ENCODE measurements at places on chromosomes 1 and 21. TPM values are rescaled to one million over a fixed set of nuclear protein-coding genes. Genes with fewer than 3 reads are reported as not detected.

DNA sequence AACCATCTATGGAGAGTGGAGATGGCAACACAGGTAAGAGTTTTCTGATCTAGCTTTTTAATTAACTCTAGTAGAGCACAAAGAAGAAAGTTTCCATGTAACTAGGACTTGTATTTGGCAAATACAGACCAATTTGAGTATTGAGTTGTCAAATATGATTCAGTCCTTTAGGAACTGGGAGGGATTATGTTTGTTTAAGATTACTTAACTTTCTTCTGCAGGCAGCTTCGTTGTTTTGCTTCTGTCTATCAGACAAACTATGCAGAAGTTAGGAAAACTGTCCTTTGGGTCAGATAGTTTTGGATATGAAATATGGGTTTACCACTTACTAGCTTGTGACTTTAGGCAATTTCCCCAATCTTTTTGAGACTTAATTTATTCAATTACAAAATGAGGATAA, 111.8 kb downstream of the POU2F1 start:
- no peaks in the 10 kb centered on the region for H3K27me3 ChIP-seq
- H3K4me3 ChIP-seq: no peak overlapping the region
- H3K4me1 ChIP-seq: no peaks in the 10 kb centered on the region
- peak; percentile 21 for DNase-seq

GRCh38 chr1:22788254-22788661, 77.6 kb downstream of the EPHB2 start:
- H3K4me1 ChIP-seq: no peaks in the 10 kb centered on the region
- H3K4me3 ChIP-seq: no peak overlapping the region
- H3K36me3 ChIP-seq: peaks cover 2% of the 10 kb centered on the region

- no peaks in the 10 kb centered on the region for H3K36me3 ChIP-seq
- no peak overlapping the region for H3K4me3 ChIP-seq
- H3K27ac ChIP-seq: no peak overlapping the region
- H3K27me3 ChIP-seq: peaks cover 17% of the 10 kb centered on the region
- no peaks in the 10 kb centered on the region for H3K4me1 ChIP-seq
These were observed 71.1 kb upstream of the CD34 start for GRCh38 chr1:207981976-207982375.

DNA sequence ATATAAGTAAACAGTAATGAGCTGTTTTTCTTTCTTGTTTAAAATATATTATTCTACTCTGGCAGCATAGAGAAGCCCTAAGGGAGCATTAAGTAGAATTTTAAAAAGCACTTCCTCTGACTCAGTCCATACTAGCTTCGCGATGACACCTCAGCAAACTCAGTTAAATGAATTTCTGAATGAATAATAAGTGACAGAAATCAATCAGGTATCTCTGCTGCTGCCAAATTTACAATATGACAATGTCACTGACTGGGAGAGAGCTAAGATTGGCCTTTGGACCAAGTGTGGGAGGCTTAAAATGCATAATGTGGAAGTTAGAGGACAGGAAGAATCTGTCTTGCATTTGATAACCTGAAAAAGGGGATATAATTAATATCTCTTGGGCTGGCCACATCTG, 296.1 kb downstream of the HHIPL2 start:
- DNase-seq: no peak
- no peak overlapping the region for H3K4me3 ChIP-seq
- no peaks in the 10 kb centered on the region for H3K36me3 ChIP-seq
- no peaks in the 10 kb centered on the region for H3K27me3 ChIP-seq

- peaks cover 35% of the 10 kb centered on the region for H3K4me1 ChIP-seq
- peak; percentile 53 for DNase-seq
- peaks cover 2% of the 10 kb centered on the region for H3K36me3 ChIP-seq
- H3K27ac ChIP-seq: peak overlapping the region; percentile 99
These were observed 26.5 kb downstream of the TRIM45 start for GRCh38 chr1:117094841-117095604.

DNA sequence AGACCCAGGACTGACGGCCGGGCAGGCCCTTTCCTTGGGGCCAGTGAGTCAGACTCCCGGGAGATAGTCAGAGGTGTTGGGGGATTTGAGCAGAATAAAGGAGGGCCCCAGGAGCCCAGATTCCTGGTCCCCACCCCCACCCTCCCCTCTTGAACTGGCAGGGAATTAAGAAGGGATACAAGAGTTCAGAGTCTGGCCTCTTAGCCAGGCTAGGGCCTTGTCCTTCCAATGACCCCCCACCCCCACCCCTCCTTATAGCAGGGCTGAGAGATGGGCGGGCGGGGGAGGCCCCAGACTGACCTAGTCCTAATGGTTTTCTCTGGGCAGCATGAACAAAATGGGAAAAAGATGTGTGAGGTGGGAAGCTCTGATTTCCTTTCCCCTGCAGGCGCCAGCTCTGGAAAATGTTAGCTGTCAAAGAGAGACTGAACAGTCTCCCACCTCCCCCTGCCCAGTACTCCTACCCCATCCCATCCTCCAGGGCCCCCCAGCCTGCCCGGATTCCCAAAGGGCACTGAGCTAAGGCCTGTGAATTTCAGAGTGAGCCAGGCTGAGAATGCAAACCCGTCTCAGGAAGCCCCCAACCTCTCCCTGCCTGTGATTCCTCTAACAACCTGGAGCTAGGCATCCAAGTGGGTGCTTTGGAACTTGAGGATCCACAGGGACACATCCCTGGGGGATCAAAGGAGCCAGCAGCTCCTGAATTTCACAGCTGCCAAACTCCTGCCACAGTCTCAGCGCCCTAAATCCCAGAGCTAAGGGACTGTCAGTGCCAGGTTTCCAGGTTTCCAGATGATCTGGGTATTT, 5.8 kb upstream of the CRABP2 start:
- DNase-seq: no peak
- H3K4me3 ChIP-seq: no peak overlapping the region
- peaks cover 1% of the 10 kb centered on the region for H3K27me3 ChIP-seq

DNA sequence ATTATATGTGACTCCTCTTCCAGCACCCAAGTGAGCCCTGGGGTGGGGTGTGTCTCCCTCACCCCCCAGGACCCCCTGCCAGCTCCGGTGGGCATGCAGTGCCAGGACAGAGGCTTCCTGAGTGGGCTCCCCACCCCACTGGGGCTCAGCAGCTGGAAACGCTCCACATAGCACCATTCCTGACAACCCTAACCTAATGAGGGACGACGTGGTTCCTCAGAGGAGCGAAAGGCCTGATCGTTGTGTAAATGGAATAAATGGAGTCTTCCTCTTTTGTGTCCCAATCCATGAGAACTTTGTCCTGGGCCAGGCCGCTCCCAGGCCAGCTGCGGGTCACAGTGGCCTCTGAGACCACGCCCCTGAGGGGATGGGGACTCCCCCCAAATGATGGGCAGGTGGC, 1.8 kb upstream of the TSPEAR start:
- no peak overlapping the region for H3K27ac ChIP-seq
- H3K4me3 ChIP-seq: no peak overlapping the region
- H3K27me3 ChIP-seq: peaks cover 89% of the 10 kb centered on the region
- H3K36me3 ChIP-seq: no peaks in the 10 kb centered on the region
- H3K4me1 ChIP-seq: peaks cover 5% of the 10 kb centered on the region

- H3K4me3 ChIP-seq: no peak overlapping the region
- H3K36me3 ChIP-seq: no peaks in the 10 kb centered on the region
- H3K27ac ChIP-seq: no peak overlapping the region
These were observed 214.7 kb upstream of the PTGFR start for GRCh38 chr1:78275906-78276685.

GRCh38 chr1:228860911-228861831, 125.9 kb downstream of the RHOU start:
- no peak for DNase-seq
- H3K27ac ChIP-seq: no peak overlapping the region
- H3K27me3 ChIP-seq: no peaks in the 10 kb centered on the region
- H3K4me1 ChIP-seq: no peaks in the 10 kb centered on the region
- no peak overlapping the region for H3K4me3 ChIP-seq
- no peaks in the 10 kb centered on the region for H3K36me3 ChIP-seq

- H3K4me3 ChIP-seq: no peak overlapping the region
- H3K4me1 ChIP-seq: peaks cover 17% of the 10 kb centered on the region
- peak overlapping the region; percentile 46 for H3K27ac ChIP-seq
- no peaks in the 10 kb centered on the region for H3K36me3 ChIP-seq
These were observed 7.7 kb upstream of the HTR1D start for GRCh38 chr1:23224739-23225648.

- H3K36me3 ChIP-seq: no peaks in the 10 kb centered on the region
- no peak overlapping the region for H3K4me3 ChIP-seq
- H3K27ac ChIP-seq: no peak overlapping the region
- H3K27me3 ChIP-seq: no peaks in the 10 kb centered on the region
These were observed 107.7 kb downstream of the ADSS2 start for GRCh38 chr1:244344001-244344400.

- no peaks in the 10 kb centered on the region for H3K4me1 ChIP-seq
- no peak overlapping the region for H3K27ac ChIP-seq
- no peaks in the 10 kb centered on the region for H3K27me3 ChIP-seq
- DNase-seq: no peak
These were observed 1.5 kb downstream of the PTGFRN start for GRCh38 chr1:116911188-116911553.

TCHHL1 gene
- total RNA-seq: not detected

CDC20 gene
- total RNA-seq: 170 TPM

LCE1A gene
- total RNA-seq: not detected

KCND3 gene
- total RNA-seq: not detected

CHD5 gene
- 0.11 TPM for total RNA-seq

RGS8 gene
- total RNA-seq: not detected
